ENCODE measurements at places on chromosomes 12 and 14.
A peak's percentile ranks its signal among the peaks of the same experiment; 100 is the strongest.

GRCh38 chr12:31736472-31736871 is 7.7 kb upstream of the AMN1 start:
- DNase-seq, result peak; percentile 61

- DNase-seq, result no peak
These were observed 32.5 kb downstream of the SRGAP1 start for GRCh38 chr12:63876980-63877379.

GRCh38 chr12:98516111-98516873 is 902 bp downstream of the TMPO start:
- DNase-seq, result peak; percentile 79

GRCh38 chr12:14554281-14555007 is 13.2 kb downstream of the PLBD1 start:
- no peak for DNase-seq

DNA sequence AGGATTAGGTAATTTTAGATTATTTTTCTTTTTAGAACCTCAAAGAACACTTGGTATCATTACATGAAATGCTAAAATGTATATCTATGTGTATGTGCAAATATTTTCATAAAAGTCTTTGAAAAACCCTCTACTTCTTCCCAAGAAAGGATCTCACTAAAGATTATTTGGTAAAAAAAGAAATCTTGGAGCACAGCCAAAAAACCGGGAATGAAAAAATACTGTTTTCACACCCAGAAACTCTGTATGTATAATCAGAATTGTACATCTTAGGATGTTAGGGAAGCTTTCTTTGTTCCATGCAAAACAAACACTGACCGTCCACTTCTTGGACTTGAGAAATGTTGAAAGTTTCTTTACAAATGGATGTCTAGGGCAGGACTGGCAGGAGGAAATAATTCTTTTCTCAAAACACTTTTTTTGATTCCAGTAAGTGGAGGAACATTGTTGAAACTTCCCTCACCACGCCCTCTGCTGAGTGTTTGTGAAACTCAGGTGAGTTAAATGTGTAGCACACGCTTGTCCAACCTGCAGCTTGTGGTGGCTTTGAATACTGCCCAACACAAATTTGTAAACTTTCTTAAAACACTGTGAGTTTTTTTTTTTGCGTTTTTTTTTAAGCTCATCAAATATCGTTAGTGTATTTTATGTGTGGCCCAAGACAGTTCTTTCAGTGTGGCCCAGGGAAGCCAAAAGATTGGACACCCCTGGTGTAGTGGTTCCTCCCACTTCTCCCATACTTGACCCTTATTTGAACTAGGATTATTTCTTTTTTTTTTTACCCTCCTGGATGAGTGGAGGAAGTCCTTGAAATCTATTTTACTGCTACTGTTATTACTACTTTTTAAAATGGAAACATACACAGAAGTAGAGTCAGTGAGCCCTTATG is 26.6 kb downstream of the FBXO34 start:
- no peak for DNase-seq

- DNase-seq, result no peak
These were observed 102.8 kb downstream of the SLC5A8 start for GRCh38 chr12:101107032-101107763.

- DNase-seq, result no peak
These were observed 141.3 kb downstream of the KTN1 start for GRCh38 chr14:55721353-55721752.

GRCh38 chr12:52279422-52280318 is 5.2 kb downstream of the KRT86 start:
- no peak for DNase-seq

GRCh38 chr14:88613552-88614010 is 50.7 kb downstream of the ZC3H14 start:
- no peak for DNase-seq

- no peak for DNase-seq
These were observed 10.2 kb upstream of the SMUG1 start for GRCh38 chr12:54199034-54199433.

GRCh38 chr12:89278169-89278568 is 74.1 kb downstream of the DUSP6 start:
- DNase-seq, result no peak

GRCh38 chr12:6202304-6202703 is 2.1 kb downstream of the CD9 start:
- no peak for DNase-seq

DNA sequence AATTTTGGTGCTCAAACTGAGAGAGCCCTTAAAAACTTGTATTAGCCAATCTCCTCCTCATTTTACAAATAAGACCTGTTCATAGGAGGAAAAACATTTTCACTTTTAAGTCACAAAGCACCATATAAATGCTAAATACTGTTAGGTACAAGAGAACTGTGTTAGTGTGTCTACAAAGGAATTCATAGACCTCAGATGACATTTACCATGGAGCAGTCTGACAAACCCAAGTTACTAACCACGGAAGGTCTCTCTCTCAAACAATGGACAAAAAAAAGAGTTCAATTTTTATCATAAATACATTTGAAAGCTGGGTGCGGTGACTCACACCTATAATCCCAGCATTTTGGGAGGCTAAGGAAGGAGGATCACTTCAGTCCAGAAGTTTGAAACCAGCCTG is 10.0 kb downstream of the SBNO1 start:
- DNase-seq, result no peak

GRCh38 chr14:44300916-44301315 is 206.2 kb downstream of the FSCB start:
- no peak for DNase-seq

DNA sequence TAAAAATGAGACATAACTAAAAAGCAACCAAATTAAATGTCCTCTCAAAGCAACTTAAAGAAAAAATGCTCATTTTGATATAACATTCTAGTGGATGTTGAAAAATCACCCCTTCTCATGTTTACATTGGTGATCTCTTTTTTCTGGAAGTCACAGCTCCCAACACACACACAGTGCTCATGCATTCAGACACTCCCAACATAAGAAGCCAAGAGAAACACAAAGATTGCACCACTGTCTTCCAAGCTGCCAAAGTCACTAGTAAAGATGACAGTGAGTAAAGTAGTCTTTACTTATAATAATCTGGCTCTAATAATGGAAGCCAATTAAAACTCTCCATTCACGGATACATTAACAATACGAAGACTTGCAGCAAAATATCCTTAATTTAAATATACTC is 218.4 kb downstream of the NTF3 start:
- DNase-seq, result no peak

DNA sequence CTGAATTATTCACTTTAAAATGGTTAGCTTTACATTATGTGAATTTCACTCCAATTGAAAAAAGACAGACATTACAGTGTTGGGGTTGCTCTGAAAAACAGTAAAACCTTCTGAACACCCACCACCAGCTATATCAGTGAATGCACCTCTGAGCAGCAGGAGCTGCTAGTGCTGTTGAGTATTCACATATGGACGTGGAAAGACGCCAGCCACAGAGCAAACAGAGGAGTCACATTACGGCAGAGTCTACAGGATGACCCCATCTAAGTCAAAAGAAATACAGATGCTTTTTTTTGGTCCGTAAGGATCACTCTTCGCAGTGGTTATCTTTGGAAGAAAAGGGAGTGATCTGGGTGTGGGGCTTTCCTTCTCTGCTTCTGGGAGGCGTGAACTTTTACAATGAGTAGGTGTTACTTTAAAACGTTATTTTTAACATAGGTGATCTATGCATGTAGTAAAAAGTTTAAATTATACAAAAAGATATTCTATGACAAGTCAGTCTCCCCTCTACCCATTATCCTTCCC is 4.5 kb downstream of the HVCN1 start:
- DNase-seq, result no peak

- DNase-seq, result no peak
These were observed 24.7 kb downstream of the SERPINA3 start for GRCh38 chr14:94636744-94637412.

- no peak for DNase-seq
These were observed 790.3 kb downstream of the TMTC2 start for GRCh38 chr12:83476695-83477690.

- DNase-seq, result no peak
These were observed 84.3 kb downstream of the TNFAIP2 start for GRCh38 chr14:103207388-103208072.

DNA sequence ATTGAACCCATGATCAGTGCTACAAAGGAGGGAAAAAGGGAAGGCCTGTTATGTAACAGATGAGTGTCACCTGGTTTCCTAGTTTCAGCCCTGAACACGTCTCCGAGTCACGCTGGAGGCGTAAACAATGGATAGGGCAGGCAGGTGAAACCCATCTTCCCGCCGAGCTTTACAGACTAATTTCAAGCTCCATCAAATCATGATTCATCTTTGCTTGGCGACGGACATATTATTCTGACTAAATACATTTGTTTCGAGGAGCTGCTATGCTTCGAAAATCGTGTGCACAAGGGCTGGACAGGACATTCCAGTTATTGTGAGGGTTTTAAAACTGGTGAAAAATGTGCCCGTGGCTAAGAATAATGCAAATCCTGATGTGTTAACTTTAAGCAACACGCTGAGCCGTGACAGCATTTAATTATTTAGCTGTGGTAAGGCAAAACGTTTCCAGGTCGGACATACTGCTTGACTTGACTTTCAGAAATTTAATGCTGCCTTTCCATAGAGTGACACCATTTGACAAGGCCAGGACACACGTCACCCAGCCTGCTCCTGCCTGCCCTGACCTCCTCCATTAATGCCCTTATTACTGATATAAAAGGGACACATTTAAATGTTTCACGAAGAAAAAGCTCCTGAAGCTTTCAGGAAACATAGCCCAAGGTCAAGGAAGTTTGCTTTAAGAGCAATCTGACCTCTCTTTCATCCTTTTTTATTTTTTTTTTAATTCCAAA is 1203.5 kb upstream of the TMEM132C start:
- DNase-seq, result no peak

GRCh38 chr12:119868992-119869391 is 8.1 kb downstream of the CIT start:
- DNase-seq, result no peak

- DNase-seq, result no peak
These were observed 17.8 kb downstream of the BRF1 start for GRCh38 chr14:105283028-105283427.

DNA sequence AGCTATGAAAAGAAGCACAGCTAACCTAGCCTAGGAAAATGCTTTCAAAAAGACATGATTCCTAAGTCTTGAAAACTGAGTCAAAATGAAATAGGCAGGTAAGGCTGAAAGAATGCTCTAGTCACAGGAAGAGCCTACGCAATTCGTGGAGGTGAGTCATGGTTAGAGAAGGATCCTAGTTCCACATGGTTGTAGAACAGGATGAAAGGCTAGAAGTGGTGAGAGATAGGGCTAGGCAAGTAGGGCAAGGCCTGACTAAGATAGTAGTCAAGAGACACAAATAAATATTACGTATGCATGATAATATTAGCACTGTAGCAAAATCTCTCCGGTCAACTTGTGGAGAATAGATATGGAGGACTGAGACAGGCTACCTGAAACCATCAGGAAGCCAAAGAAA is 47.2 kb downstream of the PLCZ1 start:
- no peak for DNase-seq

- no peak for DNase-seq
These were observed 48.7 kb upstream of the CDKN3 start for GRCh38 chr14:54348001-54348611.

DNA sequence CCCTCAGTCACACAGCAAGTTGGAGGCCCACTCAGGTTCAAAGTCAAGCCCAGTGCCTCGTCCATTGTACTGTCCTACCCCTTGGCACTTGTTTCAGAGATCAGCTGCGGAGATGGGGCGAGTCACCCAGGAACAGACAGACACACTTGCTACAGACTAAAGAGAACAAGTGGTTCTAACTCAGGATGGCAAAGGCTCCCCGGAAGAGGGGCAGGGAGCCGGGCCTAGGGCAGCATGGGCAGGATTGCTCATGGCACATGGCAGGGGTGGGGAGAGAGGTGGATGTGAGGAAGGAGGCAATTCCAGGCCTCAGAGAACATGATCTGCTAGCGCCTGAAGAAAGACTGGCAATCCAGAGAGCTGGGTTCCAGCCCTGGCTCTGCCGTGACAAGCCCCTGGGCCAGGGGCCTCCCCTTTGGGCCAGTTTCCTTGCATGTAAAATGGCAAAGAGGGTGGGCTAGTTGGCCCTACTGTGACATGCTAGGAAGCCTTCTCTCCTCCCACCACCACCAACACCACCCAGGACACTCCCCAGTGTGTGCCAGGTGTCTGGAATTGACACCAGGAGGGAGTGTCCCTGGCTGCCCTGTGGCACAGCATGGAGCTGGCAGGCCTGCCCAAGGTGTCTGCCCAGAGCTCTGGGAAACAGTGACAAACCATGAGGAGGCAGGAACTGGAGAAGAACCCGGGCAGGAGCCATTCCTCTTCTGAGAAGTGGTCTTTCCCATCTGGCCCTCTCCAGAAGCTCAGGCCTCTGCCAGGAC is 24.0 kb upstream of the IRF2BPL start:
- DNase-seq, result no peak

- DNase-seq, result no peak
These were observed 180.5 kb upstream of the SFSWAP start for GRCh38 chr12:131530422-131530821.

GRCh38 chr12:62848418-62848817 is 86.5 kb downstream of the PPM1H start:
- DNase-seq, result no peak

- DNase-seq, result no peak
These were observed 25.5 kb downstream of the ZC2HC1C start for GRCh38 chr14:75094896-75095295.

- no peak for DNase-seq
These were observed 1.7 kb upstream of the NUAK1 start for GRCh38 chr12:106140223-106140986.

DNA sequence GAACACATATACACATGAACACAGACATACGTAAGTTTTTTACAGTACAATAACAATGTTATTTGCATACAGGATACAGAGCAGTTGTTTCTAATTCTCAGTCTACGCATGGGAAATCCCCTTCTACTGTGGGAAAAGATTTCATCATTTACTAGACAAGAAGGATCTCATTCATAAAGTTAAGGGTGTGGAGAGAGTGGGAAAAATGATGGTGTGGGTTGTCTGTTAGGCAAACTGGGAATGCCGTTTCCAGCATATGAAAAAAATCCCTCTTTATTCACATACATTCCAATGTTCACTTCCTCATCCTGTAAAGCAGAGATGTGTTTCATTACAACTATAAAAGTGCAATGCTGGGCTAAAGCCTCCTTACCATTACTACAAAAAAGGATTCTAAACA is 120.9 kb downstream of the SINHCAF start:
- DNase-seq, result no peak

GRCh38 chr12:81303935-81304334 is 226.1 kb downstream of the ACSS3 start:
- no peak for DNase-seq

DNA sequence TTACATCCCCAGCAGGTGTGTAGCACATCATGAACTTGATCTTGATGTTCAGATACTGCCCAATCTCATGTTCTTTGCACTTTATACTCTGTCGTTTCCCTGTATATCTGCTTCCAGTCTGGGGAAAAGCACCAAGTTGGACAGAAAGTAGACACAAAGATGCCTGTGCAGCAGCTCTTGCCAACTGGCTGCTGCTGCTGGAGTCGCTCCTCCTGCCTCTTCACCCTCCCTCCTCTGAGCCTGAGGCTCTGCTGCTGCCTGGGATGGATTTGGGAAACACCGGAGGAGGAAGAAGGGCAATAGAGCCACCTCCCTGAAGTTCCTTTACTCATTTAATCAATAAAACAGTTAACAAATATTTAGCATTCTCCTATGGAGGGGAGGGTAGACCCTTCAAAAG is 32.4 kb downstream of the ADCK1 start:
- no peak for DNase-seq

All from stimulated activated CD4-positive, alpha-beta T cell treated with anti-CD3 and anti-CD28 coated beads, Interleukin-4, amount 100 ng/mL, for 1 hour (primary cell).